ENCODE measurements at places on chromosomes 11 and 22.

GRCh38 chr11:73265853-73266645, 6.1 kb upstream of the P2RY6 start:
- no peak overlapping the region for H3K4me3 ChIP-seq
- no peak for DNase-seq
- H3K36me3 ChIP-seq = peaks cover 2% of the 10 kb centered on the region
- no peaks in the 10 kb centered on the region for H3K4me1 ChIP-seq
- H3K27ac ChIP-seq = no peak overlapping the region

- H3K36me3 ChIP-seq = peaks cover 1% of the 10 kb centered on the region
- no peak for DNase-seq
- H3K4me3 ChIP-seq = no peak overlapping the region
Measured at GRCh38 chr22:21069375-21069774, 23.6 kb downstream of the LRRC74B start.

DNA sequence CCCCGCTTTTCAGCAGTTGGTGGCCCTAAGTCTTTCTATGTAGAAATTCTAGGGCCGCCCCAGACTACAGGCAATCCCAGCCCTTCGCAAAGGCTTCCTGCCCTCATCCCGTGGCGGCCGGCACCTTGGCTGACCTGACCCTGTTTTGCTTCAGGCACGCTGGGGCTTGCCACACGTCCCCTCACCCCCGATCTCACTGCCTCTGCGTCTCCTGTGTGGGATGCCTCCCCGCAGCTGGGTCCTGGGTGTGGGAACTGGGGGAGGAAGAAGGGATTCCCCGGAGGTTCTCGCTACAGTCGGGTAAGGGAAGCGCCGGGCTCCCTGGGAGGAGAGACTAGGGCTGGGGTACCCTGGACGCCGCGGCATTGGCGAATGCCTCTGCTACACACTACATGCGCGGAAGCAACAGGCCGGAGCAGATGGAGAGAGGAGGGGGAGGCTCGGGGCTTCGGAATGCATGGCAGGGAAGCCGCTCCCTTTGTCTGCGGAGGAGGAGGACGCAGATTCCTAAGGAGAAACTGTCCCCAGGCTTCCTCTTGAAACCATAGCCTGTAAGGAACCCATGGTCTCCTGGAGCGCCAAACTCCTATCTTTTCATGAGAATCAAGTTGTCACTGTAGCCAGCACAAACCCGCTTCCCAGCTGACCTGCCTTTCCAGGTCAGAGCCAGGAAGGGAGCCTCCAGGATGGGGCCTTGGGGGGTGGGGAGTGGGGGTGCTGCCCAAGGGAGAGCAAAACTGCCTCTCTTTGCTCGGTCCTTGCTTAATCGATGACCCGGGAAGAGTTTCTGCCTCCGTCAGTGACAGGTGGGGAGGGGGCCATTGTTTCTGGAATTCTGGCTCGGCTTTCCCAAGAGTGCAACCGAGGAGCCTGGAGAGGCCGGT, 1.4 kb downstream of the DTX4 start:
- DNase-seq = no peak
- peak overlapping the region; percentile 46 for H3K27ac ChIP-seq

GRCh38 chr11:11391796-11392463, 38.9 kb upstream of the CSNK2A3 start:
- no peak for DNase-seq
- H3K4me3 ChIP-seq = no peak overlapping the region
- no peak overlapping the region for H3K27ac ChIP-seq
- H3K4me1 ChIP-seq = no peaks in the 10 kb centered on the region
- H3K27me3 ChIP-seq = peaks cover 39% of the 10 kb centered on the region

GRCh38 chr11:108774037-108774730, 109.3 kb downstream of the DDX10 start:
- DNase-seq = no peak
- no peak overlapping the region for H3K4me3 ChIP-seq
- no peak overlapping the region for H3K27ac ChIP-seq
- no peaks in the 10 kb centered on the region for H3K27me3 ChIP-seq
- no peaks in the 10 kb centered on the region for H3K36me3 ChIP-seq
- H3K4me1 ChIP-seq = peaks cover 7% of the 10 kb centered on the region
